ENCODE measurements at places on chromosomes 7 and 10.
A peak's percentile ranks its signal among the peaks of the same experiment; 100 is the strongest.

DNA sequence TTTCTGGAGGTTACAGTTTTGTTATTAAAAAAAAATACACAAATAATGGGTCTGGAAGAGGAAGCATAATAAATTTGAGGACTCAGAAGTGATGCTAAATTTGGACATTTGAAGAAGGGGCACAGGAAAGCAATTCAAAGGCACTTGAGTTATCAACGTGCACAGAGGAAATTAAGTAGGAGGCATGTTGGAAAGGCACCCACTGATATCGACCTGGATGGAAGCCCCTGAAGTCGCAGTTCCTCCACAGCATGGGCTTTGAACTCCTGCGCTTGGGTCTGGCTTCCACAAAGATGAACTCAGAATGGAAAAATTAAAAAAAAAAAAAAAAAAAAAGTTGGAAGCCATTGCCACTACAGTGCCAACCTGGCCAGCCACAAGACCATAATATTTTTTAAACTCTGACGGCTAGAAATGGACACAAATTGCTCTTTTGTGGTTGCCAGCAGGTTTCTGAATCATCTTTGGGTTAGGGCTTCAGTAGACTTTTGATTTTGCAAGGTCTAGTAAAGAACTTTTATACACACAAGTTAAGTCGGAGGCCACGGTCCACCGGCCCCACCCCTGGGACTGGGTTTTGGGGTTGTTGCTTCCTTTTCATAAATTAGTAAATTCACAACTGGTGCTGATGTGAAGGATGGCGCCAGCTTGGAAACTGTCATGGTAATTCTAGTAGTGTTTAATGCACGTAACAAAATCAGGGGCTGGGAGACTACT is 21.6 kb downstream of the JCAD start:
- DNase-seq: no peak

GRCh38 chr7:51316262-51316665 is 345 bp downstream of the COBL start:
- DNase-seq: no peak

GRCh38 chr10:124306922-124307371 is 111.8 kb downstream of the OAT start:
- no peak for DNase-seq

GRCh38 chr7:103996017-103996551 is 6.6 kb upstream of the RELN start:
- DNase-seq: no peak

GRCh38 chr10:2301227-2301626 is 563.9 kb upstream of the ADARB2 start:
- no peak for DNase-seq

GRCh38 chr10:130354976-130355795 is 219.0 kb downstream of the GLRX3 start:
- no peak for DNase-seq

GRCh38 chr7:16999541-17000267 is 117.9 kb upstream of the AGR3 start:
- no peak for DNase-seq

- DNase-seq: no peak
Measured at GRCh38 chr7:151310578-151310977, 31.0 kb upstream of the NUB1 start.

DNA sequence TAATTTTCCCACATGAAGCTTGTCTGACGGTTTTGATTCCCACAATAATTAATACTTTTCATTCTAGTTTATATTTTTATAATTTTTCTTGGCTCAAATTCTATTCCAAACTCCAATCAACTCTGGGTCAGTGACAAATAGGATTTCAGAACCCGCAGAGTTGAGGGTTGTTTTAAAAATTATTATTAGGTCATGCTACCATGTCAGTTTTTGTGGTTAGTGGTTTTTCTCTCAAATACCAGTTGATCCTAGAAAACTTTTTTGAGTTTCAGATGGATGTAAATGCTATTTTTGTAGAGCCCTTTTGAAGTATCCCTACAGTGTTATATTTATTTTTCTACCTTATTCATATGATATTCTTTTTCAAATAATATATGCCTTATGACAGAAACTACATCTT is 237.4 kb downstream of the SEMA3D start:
- no peak for DNase-seq

DNA sequence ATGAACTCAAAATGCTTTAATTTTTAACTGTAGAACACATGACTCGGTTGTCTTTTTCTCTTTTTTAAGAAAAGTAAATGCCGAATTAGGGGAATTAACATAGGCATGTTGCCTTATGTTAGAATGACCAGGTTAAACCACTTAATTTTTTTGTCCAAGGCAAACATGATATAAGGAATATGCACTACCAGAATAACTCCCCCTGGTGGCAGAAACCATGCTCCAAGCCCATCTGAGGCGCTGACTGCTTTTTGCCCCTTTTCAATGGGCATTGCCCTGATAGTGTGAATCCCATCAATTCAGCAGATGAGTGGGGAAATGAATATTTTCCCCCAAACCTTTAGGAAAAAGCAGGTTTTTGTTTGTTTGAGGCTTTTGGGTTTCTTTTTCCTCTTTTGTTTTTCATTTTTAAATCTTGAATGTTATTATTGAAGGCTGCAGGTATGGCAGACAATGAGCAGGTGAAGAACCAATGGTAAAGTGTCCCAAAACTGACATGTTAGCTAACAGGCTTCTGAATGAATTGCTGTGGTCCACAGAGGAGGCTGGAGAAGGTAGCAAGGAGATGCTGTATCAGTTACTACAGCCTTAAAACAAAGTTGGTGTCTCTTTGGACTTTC is 284.3 kb downstream of the SORCS3 start:
- no peak for DNase-seq

GRCh38 chr7:11613292-11613930 is 218.6 kb downstream of the THSD7A start:
- peak; percentile 30 for DNase-seq

- peak; percentile 55 for DNase-seq
Measured at GRCh38 chr7:156612930-156613329, 27.6 kb upstream of the RNF32 start.

GRCh38 chr10:58513188-58514110 is 777 bp downstream of the BICC1 start:
- DNase-seq: no peak

DNA sequence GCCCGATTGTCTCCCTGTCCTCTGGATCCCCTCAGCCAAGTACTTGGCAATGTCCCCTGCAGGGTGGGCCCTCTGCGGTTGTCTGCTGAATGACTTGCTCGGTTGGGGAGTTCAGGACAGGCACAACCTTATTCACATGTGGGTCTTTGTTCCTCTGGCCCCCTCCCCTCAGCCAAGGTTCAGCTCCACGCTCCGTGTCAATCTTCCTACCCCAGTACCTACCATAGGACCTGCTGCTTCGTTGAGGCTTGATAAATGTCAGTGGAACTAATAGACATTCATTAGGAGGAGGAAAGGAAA is 7.1 kb downstream of the CPA5 start:
- DNase-seq: no peak

- no peak for DNase-seq
Measured at GRCh38 chr7:151695951-151696541, 176.4 kb upstream of the RHEB start.

- no peak for DNase-seq
Measured at GRCh38 chr7:103541026-103541425, 95.0 kb upstream of the SLC26A5 start.

- no peak for DNase-seq
Measured at GRCh38 chr7:36985866-36986400, 261.6 kb upstream of the AOAH start.

DNA sequence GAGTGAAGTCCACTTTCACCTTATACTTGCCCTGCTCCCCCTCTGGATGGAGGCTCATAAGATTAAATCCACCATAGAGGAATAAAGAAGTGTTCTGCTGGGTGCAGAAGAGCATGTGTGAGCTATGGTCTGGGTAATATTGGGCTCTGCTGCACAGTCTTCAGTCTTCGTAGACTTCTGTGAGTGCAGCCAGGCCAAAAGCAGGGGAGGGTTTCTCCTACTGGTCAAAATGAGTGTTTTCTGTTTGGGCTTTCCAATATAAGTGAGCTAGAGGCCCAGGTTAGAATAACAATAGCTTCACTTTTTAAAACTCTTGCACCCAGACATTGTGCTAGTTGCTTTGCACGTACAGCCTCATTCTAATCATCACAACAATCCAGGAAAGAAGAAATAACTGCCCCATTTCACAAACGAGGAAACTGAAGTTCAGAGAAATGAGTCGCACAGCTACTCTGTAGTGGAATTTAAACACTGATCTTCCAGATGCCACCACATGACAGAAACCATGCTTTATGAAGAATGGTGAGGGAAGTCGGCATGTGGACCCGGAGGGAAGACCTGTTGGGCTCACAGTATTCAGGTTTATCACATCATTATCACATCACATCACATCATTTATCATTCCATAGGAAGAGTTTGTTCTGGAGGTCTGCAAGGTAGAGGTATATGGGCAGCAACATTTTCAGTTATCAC is 23.8 kb upstream of the MSMB start:
- DNase-seq: no peak

DNA sequence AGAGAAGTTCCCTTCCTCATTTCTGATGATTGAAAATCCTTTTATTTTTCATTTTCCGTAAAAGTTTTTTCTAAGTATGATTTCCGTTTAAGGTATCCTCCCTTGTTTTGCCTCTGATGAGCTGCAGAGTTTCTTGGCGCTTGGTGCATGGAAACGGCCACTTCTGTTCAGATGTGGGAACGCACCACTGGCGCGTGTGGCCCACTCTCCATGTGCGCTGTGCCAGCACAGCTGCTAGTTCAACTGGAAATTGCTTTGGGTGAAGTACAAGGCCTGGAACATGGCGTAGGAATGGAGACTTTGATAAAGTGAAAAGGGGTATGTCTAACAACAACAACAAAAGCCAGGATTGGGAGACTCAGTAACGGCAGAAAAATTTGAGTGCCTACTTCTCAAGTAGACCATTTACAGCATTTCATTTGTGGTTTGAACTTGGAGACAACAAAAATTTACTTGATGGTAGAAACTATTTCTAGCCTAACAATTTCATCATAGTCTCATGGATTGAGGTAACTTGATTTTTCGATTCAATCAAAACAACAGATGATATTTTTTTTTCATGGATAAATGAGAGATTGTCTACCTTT is 364.2 kb downstream of the SUGCT start:
- no peak for DNase-seq

GRCh38 chr10:52566471-52567246 is 205.9 kb downstream of the MBL2 start:
- DNase-seq: no peak

DNA sequence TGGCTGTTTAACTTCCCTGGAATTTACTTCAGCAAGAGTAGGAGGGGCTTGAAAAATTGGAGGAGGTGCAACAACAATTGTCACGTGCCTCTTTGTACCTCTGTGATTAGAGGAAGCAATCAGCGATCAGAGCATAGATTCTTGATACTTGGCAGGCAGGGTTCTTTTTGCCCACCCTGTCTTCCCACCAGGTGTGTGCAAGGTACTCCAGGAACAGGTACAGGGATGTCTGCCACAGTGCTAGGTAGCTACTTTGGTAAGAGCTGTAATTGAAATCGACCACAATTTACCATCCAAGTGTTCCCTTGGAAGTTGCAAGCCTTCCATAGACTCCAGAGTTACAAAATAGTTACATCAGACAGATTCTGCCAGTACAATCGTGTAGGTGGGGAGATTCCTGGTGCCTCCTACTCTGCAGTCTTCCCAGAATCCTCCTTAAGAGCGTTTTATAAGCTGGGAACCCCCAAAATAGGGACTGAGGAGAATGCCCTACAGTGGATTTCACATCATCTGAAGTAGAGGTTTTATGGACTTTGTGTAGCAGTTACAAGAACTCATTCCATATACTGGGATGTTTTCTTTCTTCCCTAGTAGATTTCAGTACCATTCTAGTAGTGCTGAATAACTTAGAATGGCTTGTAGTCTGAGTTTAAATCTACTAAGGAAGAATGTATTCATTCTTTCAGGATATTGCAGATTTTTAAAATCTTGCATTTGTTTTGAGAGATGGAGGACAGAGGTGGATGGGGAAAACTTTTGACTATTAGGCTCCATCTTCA is 101.9 kb downstream of the EXOC4 start:
- no peak for DNase-seq

DNA sequence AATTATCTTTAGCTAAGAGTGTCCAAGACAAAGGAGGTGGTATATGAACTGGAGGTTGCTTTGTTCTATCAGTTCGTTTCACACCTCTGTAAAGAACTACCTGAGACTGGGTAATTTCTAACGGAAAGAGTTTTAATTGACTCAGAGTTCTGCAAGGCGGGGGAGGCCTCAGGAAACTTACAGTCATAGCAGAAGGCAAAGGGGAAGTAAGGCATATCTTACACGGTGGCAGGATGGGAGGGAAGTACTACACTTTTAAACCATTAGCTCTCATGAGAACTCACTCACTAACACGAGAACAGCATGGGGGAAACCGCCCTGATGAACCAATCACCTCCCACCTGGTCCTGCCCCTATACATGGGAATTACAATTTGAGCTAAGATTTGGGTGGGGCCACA is 1202.3 kb upstream of the LRRTM3 start:
- no peak for DNase-seq

DNA sequence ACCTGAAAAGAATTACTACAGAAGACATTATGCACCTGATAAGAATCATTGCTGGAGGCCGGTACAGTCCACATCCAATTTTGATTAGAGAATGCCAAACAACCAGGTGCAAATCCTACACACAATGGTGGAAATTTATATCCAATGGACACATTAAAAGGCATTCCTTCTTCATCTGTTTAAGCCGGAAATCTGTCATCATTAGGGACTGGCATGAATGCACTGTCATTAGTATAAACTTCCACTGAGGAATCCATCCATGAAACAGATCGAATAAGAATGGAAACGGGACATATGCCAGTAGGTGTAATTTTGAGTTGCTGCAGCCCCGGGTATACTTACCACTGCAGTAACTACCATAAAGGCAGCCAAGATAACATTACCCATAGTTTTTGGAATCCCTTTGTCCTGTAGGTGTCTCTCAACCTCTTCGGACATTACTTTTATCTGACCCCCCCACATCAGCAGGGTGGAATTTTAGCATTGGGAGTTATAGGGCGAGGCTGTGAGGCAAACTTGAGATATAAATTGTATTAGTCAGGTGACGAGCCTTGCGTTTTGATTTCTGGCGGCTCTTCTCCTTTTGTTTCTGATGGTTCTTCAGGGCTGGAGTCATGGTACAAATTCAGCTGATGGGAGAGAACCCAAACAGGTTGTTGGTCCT is 36.5 kb upstream of the AKR1C2 start:
- no peak for DNase-seq

- DNase-seq: no peak
Measured at GRCh38 chr7:105940109-105940508, 23.0 kb upstream of the CDHR3 start.

DNA sequence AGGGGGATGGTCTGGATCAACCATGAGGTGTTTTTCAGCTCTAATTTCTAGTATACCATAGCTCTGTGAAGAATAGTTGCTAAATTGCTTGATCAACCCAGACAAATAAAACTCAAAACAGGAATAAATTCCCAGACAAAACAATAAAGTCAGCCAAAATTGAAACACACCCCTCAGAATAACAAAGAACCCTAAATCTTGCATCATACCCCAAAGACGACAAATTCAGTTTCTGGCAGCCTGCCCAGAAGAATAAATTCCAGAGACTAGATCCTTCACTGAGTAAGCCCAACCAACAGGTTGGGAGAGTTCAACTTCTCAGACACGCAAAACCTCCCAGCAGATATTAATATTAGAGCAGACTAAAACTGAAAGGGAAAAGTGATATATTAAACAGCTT is 11.2 kb upstream of the SEM1 start:
- DNase-seq: no peak

Data from GM12878 (cell line).